ENCODE measurements at places on chromosomes 11 and 22.

DNA sequence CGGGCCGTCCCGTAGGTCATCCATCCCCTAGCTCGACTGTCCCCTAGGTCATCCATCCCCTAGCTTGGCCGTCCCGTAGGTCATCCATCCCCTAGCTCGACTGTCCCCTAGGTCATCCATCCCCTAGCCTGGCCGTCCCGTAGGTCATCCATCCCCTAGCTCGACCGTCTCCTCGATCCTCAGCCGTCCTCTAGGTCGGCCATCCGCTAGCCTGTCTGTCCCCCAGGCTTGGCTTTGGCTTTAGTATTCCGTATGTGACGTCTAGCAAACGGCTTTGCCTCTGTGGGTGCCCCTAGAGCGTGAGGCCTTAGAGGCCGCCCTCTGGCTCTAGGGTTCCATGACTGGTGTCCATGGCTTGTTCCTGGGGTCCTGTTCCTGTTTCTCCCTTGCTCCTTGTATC is 40.6 kb upstream of the BID start:
- DNase-seq, result no peak

DNA sequence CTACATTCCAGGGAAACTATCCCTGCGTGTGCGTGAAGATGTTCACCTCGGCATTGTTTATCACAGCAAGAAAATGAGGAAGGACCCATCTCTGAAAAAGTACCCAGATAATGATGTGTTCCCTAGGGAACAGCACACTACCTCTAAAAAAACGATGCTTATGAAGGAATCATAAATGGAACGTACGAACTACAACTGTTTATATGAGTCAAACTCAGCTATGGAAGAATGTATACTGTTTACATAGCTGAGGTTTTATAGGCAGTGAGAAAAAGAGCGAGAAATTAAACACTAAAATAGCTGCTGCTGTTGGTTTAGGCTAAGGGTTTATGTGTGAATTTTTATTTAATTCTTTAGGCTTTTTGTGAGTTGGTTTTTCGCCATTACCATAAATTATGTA is 48.9 kb downstream of the APOL1 start:
- DNase-seq, result no peak

DNA sequence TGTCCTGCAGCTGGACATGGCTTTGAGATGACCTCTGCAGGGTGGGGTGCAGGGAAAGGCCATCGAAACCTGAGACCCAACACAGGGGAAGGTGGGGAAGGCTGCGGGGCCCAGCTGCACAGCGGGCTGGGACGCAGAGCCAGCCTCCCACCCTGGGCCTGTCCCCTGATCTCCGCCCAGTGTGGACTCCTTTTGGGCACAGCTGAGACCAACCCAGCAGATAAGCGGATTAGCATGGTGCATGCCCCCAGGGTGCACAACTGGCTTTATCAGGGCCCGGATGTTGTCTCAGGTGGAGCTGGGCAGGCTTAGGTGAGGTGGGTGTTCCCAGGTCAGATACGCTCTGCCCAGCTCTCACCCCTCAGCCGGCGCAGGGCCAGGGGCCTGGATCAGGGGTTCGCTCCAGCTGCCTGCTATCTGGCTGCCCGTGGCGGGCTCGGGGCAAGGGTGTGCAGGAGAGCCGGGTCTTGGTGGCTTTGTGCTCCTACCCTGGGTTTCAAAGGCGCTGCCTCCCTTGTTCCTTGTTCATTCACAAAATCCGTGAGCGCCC is 28.1 kb upstream of the MUC5AC start:
- DNase-seq, result no peak

DNA sequence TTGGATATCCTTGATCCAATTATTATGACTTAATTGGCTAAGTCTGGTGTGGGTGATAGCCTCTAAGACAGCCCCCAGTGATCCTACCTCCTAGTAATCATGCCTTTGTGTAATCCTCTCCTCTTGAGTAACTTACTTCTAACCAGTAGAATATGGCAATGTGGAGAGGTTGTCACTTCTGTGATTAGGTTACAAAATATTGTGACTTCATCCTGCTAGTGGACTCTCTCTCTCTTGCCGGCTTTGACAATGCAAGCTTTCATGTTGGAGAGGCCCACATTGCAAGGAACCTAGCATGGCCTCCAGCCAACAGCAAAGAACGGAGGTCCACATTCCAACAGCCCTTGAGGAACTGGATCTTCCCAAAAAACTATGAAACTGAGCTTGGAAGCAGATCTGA is 19.5 kb downstream of the YPEL4 start:
- DNase-seq, result no peak

DNA sequence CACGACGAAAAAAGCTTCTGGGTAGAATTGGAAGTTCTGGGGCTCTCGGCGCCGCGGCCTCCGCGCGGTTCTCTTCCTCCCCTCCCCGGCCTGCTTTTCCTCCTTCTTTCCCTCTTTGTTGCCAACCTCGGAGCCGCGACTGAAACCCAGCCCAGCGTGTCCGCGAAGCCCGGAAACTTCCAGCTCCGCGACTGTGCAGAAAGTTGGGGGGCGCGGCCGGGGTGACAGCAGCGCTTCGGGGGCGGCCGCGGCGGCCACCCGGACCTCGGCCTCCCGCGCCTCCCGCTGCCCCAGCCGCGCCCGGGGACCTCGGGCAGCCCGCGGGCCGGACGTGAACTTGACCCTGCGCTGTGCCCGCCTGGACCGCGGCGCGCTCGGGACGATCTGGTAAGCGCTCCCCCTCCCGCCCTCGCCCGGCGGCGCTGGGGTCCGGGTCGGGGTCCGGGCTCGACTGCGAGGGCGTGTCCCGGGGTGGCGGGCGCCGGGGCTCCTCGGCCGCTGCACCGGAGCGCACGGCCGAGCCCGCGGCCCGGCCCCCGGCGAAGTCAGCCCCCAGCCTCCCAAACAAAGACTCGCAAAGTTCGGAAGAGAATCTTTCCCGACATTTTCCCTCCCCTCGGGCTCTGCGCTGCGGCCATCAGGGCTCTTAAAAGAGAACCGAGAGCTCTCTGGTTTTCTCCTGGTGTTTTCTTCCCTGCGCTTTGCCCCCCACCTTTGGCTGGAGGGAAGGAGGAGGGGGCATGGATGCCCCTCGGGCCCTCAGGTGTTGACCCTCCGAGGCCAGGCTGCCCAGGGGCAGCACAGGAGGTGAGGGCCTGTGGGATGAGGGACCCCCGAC is 67.9 kb upstream of the WNT7B start:
- DNase-seq, result peak; percentile 62

GRCh38 chr11:77374108-77374507 is 72.6 kb upstream of the GDPD4 start:
- DNase-seq, result no peak

DNA sequence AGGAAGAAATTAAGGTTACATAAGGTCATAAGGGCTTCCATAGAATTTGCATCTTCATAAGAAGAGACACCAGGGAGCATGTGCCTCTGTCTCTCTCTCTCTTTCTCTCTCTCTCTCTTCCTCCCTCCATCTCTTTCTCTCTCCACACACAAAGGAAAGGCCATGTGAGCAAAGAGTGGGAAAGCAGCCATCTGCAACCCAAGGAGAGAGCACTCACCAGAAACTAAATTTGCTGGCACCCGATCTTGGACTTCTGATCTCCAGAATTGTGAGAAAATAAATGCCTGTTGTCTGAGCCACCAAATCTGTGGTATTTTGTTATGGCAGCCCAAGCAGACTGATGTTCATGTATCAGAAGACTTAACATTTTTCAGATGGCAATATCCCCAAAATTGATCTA is 6.4 kb upstream of the KRTAP5-10 start:
- DNase-seq, result no peak

DNA sequence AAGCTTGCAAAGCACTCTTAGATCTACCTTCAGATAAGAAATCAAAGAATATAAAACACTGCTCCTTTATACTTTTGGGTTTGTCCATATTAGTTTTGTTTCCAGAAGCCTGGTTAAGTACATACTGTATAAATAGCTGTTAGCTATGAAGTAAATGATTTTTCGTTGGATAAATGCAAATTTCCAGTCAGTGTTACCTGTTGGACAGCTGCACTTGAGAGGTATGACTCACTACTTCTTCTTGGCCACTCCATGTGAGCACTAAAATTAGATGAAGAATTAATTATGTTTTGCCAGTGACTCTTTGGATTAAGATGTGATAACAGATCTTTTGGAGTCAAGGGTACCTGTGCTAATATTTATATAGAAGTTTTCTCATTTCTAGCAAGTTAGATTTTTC is 9.5 kb upstream of the TSG101 start:
- DNase-seq, result no peak

DNA sequence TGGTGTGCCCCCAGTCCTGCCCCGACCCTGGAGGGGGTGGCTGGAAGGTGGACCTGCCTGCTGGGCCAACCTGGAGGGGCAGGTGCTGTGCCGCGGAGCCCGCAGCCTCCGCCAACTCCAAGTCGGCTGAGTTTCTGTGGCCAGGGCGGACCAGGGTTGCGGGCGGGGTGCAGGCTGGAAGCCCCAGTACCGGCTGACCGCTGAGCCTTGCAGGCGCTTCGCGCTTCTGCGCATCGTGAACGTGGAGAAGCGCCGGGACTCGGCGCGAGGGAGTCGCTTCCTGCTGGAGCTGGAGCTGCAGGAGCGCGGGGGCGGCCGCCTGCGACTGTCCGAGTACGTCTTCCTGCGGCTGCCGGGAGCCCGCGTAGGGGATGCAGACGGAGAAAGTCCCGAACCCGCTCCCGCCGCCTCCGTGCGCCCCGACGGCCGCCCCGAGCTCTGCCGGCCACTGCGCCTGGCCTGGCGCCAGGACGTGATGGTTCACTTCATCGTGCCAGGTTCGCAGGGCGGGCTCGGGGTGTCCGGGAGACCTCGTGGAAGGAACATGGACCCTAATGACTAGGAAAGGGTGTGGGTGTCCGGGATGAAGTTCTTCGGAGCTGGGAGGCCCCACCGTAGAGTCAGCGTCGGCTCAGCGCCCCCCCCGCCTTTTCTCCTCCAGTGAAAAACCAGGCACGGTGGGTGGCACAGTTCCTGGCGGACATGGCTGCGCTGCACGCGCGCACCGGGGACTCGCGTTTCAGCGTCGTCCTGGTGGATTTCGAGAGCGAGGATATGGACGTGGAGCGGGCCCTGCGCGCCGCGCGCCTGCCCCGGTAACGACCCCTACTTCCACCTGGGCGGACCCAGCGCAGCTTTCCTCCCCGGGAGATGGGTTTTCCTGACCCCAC is 10.2 kb downstream of the B4GALNT4 start:
- DNase-seq, result no peak

- DNase-seq, result no peak
Observed at GRCh38 chr22:28143961-28144745, 225.1 kb upstream of the PITPNB start.
